SK-N-SH (cell line): ENCODE measurements at places on chromosomes 3 and 15. TPM values are rescaled to one million over a fixed set of nuclear protein-coding genes. Genes with fewer than 3 reads are reported as not detected.

The SPATA12 gene
- 0.24 and 0.33 TPM in 2 replicates for polyA plus RNA-seq

- DNase-seq = no peak
These were observed 6.9 kb downstream of the INSYN1 start for GRCh38 chr15:73746261-73746660.

GRCh38 chr15:38076786-38077185 lies 142.3 kb downstream of the TMCO5A start:
- DNase-seq = no peak

DNA sequence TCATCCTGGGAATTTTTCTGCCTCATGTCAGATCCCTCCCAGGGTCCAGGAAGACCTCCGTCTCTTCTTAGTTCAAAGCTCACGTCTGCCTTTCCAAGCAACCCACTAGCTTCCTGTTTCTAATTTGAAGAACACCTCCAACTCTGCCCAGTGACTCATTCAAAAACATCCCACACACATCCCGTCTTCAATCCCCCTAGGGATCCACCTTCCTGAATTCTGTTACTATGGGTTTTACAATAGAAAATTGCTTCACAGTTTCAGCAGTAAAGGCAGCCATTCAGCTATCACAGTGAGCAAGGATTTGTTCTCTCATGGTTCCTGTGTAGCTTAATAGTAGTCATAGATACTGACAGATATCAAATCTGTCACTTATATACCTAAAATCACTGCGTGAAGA lies 308.3 kb upstream of the CCDC54 start:
- no peak for DNase-seq

GRCh38 chr3:154540950-154541604 lies 111.1 kb upstream of the GPR149 start:
- DNase-seq = no peak
